Fibroblast of skin of abdomen (primary cell): ENCODE measurements at places on chromosomes 6 and 20.

GRCh38 chr6:152695372-152696045 is 2.2 kb upstream of the MYCT1 start:
- DNase-seq, result no peak

GRCh38 chr20:4896971-4897497 is 104.3 kb downstream of the SLC23A2 start:
- DNase-seq, result no peak

GRCh38 chr6:87287251-87287650 is 35.1 kb upstream of the SMIM8 start:
- DNase-seq, result no peak

DNA sequence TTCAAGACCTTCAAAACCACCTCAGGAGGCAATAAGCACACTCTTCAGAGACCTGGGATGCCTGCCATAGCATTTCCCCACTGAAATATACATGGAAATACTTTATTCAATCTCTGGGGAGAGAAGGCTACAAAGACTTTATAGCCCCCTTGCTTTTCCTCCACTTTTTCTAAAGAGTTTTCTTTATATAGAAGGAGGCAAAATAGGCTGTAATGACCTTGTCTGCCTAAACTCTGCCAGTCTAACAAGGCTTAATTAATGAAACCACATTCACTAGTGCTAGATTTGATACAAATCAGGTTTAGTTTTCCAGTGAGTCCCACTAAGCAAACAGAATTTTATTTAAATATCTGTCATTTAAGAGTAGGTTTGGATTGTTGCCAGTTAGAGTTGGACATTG is 114.9 kb downstream of the ADGRG6 start:
- DNase-seq, result no peak

GRCh38 chr20:46801003-46801702 is 91.7 kb downstream of the SLC2A10 start:
- no peak for DNase-seq

DNA sequence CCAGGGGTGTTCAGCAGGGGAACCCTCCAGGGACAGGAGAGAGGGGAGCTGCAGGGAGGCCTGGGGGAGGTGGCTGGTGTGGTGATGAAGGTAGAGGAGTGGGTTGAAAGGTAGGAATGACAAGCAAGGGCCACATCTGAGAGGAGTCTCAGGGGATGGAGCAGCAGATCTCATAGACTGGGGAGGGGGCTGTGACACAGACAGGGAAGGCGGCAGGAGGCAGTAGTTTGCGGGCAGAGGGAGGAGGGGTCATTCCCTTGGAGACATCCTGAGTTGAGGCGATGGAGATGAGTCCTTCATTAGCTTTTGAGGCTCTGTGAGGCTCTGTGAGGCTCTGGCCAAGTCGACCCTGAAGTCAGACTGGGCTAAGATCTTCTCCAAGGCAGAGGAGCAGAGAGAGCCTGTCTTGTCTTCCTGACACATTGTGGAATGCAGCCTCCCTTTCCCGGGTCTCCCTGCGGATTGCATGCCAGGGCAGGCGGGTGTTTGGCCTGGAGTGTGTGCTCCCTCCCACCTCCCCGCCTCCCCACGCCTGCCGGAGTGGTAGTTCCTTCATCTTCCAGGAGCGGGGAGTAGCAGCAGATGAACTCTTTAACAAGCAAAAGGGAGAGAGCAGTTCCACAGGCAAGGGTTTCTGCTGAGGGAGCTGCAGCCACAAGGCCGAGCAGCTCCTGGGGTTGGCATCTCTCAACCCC is 34.3 kb upstream of the MLN start:
- DNase-seq, result peak; percentile 87

GRCh38 chr20:32582659-32583580 is 2.2 kb downstream of the NOL4L start:
- no peak for DNase-seq

GRCh38 chr6:150999107-150999506 is 133.6 kb downstream of the MTHFD1L start:
- peak; percentile 47 for DNase-seq

GRCh38 chr6:54134935-54135334 is 23.7 kb downstream of the MLIP start:
- DNase-seq, result no peak

DNA sequence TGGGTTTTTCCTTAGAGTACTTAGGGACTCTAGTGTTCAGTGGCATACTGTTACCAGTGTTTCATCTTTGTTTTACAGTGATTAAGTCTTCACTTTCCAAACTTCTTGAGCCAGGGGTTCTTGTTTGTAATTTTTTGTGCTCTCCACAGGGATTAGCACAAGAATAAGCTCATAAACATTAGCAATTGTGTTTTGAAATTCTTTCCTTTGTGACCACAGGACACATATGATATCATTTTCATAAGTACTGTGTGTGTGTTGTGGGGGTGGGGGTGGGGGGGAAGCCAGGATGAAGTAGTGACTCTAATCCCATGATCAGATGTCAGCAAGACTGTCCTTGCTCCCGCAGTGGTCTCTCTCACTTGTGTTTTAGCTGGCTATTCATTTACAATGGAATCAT is 101.5 kb upstream of the SCP2D1 start:
- no peak for DNase-seq

GRCh38 chr20:59646487-59646886 is 42.1 kb downstream of the PHACTR3 start:
- no peak for DNase-seq

GRCh38 chr6:53326372-53327016 is 22.3 kb downstream of the ELOVL5 start:
- DNase-seq, result peak; percentile 97

DNA sequence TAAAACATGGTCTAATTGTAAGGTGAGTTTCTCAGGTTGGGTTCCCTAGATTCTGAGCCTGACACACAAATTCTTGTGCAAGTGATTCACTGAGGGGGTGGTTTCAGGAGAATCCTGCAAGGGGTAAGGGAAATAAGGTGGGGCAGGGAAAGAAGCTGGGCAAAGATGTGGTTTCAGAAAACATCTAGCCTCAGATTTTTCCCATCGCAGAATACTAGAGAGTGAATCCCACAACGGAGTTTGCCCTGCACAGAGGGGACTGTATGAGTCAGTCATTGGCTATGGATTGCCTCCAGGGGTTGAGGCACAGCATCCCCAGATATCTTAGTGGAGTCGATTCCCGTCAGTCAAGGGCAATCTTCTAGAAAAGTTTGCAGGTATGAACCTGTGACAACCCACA is 65.2 kb downstream of the PRL start:
- peak; percentile 59 for DNase-seq

DNA sequence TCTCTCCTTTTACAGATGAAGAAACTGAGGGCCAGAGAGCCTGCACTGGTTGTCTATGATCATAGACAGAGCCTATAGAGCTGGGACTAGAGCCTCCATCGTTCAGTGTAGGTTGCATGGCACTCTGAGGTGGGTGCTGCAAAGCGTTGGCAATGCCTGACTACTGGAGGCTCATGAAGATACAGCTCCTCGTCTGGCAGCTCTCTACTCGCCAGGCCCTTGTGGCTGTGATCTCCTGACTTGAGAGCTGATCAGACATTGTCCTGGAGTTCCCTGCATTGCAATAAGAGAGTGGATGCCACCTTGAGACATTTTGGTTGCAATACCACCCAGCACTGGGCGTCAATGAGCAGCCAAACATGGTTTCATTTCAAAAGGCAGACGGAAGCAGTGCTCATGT is 270.1 kb upstream of the ARID1B start:
- DNase-seq, result no peak

- no peak for DNase-seq
Measured at GRCh38 chr6:37800703-37801604, 18.6 kb upstream of the ZFAND3 start.

DNA sequence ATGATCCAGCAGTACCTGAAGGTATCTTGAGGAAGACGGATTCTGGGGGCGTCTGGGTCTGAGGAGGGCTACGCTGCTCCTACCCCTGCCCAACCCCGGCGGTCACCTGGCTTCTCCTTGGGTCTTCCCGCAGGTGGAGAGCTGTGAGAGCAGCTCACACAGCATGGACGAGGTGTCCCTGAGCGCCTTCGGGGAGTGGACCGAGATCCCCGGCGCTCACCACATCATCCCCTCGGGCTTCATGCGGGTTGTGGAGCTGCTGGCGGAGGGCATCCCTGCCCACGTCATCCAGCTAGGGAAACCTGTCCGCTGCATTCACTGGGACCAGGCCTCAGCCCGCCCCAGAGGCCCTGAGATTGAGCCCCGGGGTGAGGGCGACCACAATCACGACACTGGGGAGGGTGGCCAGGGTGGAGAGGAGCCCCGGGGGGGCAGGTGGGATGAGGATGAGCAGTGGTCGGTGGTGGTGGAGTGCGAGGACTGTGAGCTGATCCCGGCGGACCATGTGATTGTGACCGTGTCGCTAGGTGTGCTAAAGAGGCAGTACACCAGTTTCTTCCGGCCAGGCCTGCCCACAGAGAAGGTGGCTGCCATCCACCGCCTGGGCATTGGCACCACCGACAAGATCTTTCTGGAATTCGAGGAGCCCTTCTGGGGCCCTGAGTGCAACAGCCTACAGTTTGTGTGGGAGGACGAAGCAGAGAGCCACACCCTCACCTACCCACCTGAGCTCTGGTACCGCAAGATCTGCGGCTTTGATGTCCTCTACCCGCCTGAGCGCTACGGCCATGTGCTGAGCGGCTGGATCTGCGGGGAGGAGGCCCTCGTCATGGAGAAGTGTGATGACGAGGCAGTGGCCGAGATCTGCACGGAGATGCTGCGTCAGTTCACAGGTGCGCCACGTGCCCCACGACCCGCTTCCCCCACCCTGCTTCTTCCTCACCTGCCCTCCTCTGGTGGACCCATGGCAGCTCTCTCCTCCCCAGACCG is 166.9 kb upstream of the RNF24 start:
- DNase-seq, result no peak

DNA sequence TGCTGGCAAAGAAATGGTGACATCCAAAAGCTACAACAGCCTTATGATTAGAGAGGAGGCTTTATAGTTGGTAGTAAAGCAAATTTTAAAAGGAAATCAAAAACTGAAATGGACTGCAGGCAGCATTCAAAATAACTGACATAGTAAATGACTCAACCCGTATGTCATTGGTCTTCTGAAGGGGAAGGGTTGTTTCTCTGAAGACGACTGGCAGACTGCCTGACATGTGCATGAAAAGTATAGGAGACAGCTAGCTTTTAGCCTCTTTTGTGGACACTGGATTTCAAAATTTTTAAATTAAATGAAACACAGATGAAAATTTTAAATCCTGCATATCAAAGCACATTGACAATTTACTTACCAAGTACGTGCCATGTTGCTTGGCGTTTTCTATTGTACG is 90.7 kb downstream of the TRMT6 start:
- peak; percentile 41 for DNase-seq
